Activated T-cell treated with anti-CD3 and anti-CD28 coated beads, Interleukin-2, amount 50 U/mL, for 48 hours (primary cell): ENCODE measurements at places on chromosomes 7 and 10.

DNA sequence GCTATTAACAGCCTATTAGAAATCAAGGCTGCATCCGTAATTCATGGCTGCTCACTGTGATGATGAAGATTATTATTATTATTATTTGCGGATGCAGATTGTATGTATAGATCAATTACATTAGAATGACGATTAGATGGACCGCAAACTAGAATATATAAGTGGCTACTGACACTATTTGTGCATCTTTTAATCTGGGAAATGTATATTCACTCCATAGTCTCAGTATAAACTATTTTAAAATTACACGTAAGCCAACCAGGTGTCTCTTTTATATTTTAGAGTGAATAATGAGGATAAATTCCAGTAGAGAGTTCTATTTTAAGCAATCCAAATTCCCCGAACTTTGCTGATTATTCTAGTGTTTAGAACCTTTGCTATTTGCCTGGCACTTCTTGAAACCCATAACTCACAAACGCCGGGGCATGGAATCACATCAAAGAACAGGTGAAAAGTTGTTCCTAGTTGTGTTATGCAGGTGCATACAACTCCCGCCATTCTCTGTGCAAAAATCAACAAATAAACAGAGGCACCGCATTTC, 509 bp upstream of the ING3 start:
- DNase-seq: no peak

- DNase-seq: no peak
Observed at GRCh38 chr7:18450019-18450418, 45.5 kb upstream of the HDAC9 start.

DNA sequence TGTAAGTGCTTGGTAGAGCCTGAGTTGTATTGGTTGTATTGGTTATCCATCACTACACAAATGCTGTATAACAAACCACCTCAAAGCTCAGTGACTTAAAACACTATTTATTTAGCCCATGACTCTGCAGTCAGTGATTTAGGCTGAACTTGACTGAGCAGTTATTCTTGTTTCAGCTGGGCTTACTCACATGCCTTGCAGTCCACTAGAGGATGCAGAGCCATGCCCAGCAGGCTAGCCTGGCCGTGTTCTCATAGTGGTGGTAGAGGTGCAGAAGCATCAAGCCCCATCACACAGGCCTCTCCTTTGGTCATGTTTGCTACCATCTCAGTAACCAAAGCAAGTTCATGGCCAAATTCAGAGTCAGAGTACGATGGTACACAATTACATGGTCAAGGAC, 43.9 kb downstream of the LUC7L2 start:
- DNase-seq: no peak

- no peak for DNase-seq
Observed at GRCh38 chr10:100004805-100005510, 4.8 kb downstream of the DNMBP start.

DNA sequence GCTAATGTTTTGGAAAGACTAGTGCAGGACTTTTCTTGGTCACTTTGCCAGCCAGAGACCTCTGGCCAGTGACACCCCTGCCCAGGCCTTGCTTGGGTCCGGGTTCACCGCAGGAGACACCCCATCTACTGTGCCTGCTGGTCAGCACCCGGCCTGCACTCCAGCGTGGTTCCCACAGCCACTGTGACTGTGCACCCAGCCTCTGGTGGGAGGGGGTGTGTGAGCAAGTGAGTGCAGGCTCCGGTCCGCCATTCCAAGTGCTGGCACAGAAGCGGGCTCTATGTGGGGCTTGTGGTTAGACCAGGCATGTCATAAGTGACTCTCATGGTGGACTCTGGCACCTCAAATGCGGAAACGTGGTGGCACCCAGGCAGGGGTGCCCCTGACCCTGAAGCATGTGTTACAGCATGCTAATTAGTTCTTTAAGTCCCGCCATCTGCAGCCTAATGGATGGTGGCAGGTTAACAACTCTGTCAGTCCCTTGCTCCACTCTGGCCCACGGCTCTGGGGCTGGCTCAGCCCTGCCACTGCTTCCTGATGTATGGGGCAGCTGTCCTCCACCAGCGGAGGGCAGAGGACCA, 311.9 kb upstream of the HGF start:
- DNase-seq: no peak

DNA sequence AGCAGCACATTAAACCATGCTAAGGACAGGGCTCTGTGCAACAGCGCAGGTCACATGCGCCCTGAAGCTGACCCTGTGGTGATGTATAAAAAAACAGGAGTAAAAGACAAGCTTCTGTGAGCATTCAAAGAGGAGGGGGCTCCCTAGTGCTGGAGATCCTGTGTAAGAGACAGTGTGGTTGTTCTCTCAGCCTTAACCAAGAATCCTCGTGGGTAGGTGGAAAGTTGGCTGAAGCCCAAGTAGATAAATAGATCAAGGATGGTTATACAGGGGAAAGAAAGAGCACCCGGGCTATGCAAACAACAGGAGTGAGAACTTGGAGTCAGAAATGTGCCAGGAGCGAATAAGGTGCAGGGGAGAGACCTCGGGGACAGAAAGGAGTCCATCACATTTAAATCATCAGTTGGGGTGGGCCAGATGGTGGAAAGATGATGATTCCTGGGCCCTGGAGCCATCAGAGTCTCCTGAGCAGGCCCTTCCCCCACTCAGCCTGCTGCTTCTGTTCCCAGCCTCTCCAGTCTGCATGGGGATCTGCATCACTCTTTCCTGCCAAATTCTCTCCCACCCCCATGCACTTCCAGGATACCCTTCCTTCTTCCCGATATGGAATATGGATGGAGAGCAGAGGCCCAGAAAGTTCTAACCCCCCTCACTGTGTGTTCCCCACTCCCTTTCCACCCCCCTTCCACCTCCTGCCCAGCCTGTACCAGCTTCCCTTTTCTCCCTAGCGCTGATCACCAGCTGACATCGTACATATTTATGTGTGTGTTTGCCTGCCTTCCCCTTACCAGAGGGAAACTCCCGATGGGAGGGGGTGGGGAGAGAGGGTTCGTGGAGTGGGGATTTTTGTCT, 78.1 kb upstream of the PRR15 start:
- DNase-seq: no peak

DNA sequence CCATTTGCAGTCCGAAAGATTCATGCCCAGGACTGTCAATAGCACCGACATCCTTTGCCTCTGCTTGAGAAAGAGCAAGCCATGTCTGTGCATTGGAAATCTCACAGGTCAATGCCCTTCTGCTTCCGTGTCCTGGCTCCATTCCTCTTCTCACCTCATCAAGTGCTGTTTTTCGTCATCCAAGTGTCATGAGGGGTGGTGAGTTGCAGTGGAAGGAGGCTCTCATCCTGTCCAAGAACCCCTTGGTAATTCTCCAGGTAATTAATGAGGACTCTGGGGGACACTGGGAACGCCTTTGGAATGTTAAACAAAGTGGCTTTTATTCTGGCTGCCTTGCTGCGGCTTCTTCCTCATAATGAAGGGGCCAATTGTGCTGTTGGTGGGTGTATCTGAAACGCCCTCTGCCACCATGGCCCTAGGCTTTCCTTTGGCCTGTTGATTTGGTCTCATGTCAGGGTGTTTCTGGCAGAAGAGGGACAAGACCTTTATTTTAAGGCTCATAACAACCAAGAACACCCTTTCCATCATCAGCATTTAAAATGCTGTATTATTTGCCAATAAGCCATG, 57.7 kb downstream of the PPP1R3C start:
- no peak for DNase-seq

GRCh38 chr10:60679388-60679990, 98.8 kb upstream of the CDK1 start:
- DNase-seq: no peak

GRCh38 chr10:17733620-17734019, 18.4 kb upstream of the TMEM236 start:
- DNase-seq: no peak

- DNase-seq: no peak
Observed at GRCh38 chr7:94241402-94241925, 153.2 kb upstream of the COL1A2 start.

GRCh38 chr10:65017523-65017922, 1496.3 kb downstream of the REEP3 start:
- DNase-seq: no peak

- no peak for DNase-seq
Observed at GRCh38 chr10:80415734-80416478, 7.6 kb downstream of the PRXL2A start.

GRCh38 chr10:95530029-95530428, 31.1 kb downstream of the SORBS1 start:
- DNase-seq: no peak

DNA sequence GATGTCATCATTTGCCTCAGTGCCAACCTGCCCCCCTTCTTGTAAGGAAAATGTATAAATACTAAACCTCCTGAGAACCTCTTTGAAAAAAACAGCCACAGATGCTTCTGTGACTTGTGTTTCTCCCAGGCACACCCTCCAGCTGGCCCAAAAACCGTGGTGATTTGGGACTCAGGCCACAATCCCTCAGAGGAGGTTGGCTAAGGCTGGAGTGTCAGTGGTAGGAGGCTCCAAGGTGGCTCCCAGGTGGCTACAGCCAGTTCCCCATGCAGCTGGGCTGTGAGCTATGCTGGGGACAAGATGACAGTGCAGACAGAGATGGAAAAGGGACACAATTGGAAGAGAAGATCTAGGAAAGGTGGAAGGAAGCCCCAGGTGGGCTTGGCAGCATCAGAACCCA, 104.7 kb downstream of the CPXM2 start:
- no peak for DNase-seq

- no peak for DNase-seq
Observed at GRCh38 chr10:36163827-36164226, 521.7 kb upstream of the FZD8 start.

GRCh38 chr10:125355657-125356056, 195.3 kb upstream of the CTBP2 start:
- DNase-seq: no peak

- no peak for DNase-seq
Observed at GRCh38 chr7:16918288-16918895, 36.6 kb upstream of the AGR3 start.

DNA sequence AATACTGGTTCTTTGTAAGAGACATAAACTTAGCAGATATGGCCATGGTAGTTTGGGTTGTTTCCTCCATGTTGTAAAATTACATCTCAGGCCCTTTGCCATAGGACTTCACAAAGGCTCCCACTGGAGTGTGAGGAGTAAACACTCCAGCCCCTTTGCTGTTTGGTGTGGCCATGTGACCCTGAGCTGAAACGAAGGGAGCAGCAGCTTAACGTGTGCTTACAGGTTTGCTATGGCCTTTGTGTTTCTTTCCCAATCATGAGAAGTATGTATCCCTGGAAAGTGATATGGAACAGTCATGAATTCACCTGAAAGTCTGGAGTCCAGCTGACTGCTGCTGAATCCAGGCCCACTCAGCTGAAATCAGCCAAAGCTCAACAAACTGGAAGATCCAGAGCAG, 23.8 kb upstream of the SFTPA1 start:
- DNase-seq: no peak

DNA sequence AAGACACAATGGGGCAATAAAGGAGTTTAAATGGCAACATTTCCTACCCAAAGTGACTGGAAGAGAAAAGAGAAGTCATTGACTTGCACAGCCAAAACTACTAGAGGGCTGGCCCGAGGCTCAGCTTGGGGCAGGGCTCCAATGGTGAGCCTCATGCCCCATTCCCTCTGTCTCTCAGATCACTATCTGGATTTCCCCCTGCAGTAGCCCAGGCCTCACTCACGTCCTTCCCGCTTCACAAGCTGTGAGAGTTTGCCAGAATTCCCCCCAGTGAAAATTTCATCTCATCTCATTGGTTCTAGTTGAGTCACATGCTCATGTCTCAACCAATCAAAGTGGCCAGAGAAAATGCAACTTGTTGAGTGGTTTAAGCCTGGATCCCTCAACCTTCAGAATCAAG, 181.3 kb downstream of the WDR11 start:
- DNase-seq: no peak

- no peak for DNase-seq
Observed at GRCh38 chr7:105875505-105875904, 894 bp downstream of the ATXN7L1 start.

- DNase-seq: no peak
Observed at GRCh38 chr7:31958226-31958625, 112.0 kb downstream of the PDE1C start.

GRCh38 chr7:14604606-14605005, 297.9 kb downstream of the DGKB start:
- no peak for DNase-seq

- peak; percentile 86 for DNase-seq
Observed at GRCh38 chr7:157339777-157340677, 3.2 kb downstream of the DNAJB6 start.

GRCh38 chr7:100983451-100984187, 14.3 kb downstream of the MUC12 start:
- no peak for DNase-seq

GRCh38 chr7:156614434-156615264, 25.9 kb upstream of the RNF32 start:
- DNase-seq: no peak

DNA sequence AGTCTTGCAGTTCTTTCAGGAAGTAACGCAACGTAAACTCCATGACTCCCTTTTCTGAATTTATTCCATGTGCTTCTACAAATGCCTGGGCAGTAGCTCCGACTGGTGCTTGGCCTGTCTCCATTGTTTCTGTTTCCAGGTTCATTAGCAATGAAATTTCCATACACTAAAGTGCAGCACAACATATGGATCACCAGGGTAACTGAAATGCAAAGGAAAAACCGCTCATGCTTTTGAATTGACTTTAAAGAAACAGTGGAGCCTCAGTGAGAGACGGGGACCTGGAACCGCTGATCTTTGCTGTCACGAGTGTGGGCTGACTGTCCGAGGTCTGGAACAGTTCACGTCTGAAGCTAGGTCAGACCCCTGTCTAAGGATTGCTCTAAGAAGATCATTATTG, 126.5 kb upstream of the IGFBP3 start:
- DNase-seq: no peak

DNA sequence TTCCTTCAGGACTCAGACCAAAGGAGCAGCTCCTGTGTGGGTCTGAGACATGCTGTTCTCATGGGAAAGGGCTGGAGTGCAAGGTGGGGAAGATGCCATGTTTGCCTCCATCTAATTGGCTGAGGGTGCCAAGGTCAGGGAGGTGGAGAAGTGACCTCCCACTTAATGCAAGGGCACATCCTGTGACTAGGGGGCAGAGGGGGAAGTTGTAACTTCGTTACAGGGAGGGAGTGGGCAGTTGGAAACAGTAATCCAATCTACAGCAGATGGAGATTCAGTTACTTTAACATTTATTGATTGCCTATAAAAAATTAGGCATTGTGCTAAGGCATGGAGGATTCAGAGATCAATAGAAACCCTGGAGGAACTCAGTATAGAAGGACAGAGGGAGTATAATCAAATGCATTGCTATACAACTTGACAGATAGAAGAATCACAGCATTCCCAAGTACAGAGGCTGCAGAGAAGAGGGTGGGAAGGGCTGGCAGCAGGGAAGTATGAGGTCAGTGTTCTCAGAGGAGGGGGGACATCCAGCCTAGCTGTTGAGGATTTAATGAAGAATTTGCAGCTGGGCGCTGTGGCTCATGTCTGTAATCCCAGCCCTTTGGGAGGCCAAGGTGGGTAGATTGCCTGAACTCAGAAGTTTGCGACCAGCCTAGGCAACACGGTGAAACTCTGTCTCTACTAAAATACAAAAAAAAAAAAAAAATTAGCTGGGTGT, 75.9 kb downstream of the CCNY start:
- no peak for DNase-seq

- DNase-seq: no peak
Observed at GRCh38 chr10:3213758-3214515, 41.4 kb upstream of the PITRM1 start.

- peak; percentile 29 for DNase-seq
Observed at GRCh38 chr10:123043409-123043925, 34.7 kb downstream of the ACADSB start.
